ENCODE measurements at places on chromosomes 1 and 21. TPM values are rescaled to one million over a fixed set of nuclear protein-coding genes. Genes with fewer than 3 reads are reported as not detected.
A peak's percentile ranks its signal among the peaks of the same experiment; 100 is the strongest.

The ARHGEF10L gene
- 120 TPM for polyA plus RNA-seq

The LIN28A gene
- polyA plus RNA-seq, result not detected

The CELA3B gene
- 0.28 TPM for polyA plus RNA-seq

DNA sequence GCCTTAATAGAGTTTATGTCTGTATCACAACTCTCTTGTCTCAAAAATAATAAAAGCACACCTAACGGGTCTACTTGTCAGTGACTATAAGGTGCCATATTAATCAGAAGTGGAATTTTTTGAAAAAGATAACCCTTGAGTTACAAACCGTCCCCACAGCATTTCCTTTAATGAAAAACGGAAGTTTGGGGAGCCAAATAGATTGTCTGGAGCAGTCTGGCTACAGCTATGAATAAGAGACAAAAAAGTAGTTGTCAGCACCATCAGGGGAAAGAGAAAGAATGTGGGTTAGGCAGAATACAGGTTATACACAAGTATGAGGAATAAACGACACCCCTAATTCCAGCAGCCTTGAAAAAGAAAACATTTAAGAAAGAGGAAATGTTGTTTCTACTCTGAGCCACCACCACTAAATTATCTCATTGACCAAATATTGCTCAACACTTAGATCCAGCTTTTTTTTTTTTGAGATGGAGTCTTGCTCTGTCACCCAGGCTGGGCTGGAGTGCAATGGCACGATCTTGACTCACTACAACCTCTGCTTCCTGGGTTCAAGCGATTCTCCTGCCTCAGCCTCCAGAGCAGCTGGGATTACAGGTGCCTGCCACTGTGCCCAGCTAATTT, 29.4 kb upstream of the USP24 start:
- H3K27me3 ChIP-seq, result no peaks in the 10 kb centered on the region
- no peak overlapping the region for H3K27ac ChIP-seq
- H3K36me3 ChIP-seq, result no peaks in the 10 kb centered on the region
- no peak overlapping the region for H3K4me3 ChIP-seq
- no peak for DNase-seq

DNA sequence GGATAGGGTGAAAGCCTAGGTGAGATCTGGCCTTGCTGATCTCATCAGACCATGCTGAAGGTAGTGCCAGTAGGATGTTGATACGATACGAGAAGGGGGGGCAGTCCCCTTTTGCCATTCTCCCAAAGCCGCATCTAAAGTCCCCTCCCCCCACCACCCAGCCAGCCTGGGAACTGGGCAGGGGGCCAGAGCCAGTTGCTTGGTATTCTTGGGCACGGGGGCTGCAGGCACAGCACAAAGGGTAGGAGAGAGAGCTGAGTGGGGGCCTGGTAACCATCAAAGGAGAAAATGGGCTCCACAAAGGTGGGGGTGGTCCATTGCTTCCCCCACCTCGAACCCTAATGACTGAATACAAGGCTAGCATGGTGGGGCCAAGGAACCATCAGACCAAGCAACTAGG, 5.4 kb downstream of the PEA15 start:
- H3K27ac ChIP-seq, result no peak overlapping the region
- peaks cover 13% of the 10 kb centered on the region for H3K36me3 ChIP-seq
- no peaks in the 10 kb centered on the region for H3K27me3 ChIP-seq
- DNase-seq, result no peak

The GPR52 gene
- polyA plus RNA-seq, result 0.15 TPM

The PTBP2 gene
- 3.0 TPM for polyA plus RNA-seq

The OLIG2 gene
- not detected for polyA plus RNA-seq

GRCh38 chr21:45622416-45623097, 21.0 kb upstream of the PCBP3 start:
- no peak for DNase-seq
- no peak overlapping the region for H3K4me3 ChIP-seq
- H3K36me3 ChIP-seq, result no peaks in the 10 kb centered on the region
- peaks cover 2% of the 10 kb centered on the region for H3K27me3 ChIP-seq

- DNase-seq, result no peak
- H3K27ac ChIP-seq, result no peak overlapping the region
These were observed 1135.9 kb downstream of the KCNT2 start for GRCh38 chr1:195472291-195472690.

- no peaks in the 10 kb centered on the region for H3K27me3 ChIP-seq
- no peak overlapping the region for H3K4me3 ChIP-seq
- peaks cover 5% of the 10 kb centered on the region for H3K36me3 ChIP-seq
- peaks cover 10% of the 10 kb centered on the region for H3K4me1 ChIP-seq
- peak; percentile 27 for DNase-seq
These were observed 33.8 kb downstream of the DUSP10 start for GRCh38 chr1:221708076-221708571.

The CLCA2 gene
- polyA plus RNA-seq, result 0.37 TPM

GRCh38 chr21:36028127-36029069, 31.9 kb downstream of the SETD4 start:
- no peak overlapping the region for H3K27ac ChIP-seq
- peak; percentile 80 for DNase-seq
- no peaks in the 10 kb centered on the region for H3K27me3 ChIP-seq
- H3K4me1 ChIP-seq, result no peaks in the 10 kb centered on the region

DNA sequence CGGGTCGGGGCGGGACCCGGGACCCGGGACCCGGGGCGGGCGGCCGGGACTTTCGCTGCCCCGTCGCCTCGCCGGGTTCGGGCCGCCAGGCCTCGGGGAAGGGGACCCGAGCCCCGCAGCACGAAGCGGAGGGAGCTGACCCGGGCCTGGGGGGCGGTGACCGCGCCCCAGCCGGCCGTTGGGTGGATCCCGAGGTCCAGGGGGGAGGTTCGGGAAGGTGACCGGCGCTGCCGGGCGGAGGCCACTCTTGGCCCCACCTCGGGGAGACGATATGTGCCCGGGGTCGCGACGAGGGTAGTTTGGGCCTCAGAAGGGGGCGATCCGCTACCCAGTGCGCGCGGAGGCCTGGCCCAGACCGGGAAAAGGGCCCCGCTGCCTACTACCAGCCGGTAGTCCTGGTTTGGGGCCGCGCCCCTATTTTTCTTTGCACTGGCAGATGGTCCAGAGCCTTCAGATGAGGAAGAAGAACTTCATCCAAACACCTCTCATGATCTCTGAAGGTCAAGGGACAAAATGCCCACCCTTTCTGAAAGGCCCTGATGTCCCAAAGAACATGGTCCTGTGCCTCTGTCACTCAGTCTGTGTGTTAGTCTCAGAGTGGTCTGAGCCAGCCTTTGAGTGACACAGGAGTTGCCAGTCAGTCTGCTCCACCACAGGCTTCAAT, 766 bp downstream of the AGO4 start:
- no peaks in the 10 kb centered on the region for H3K27me3 ChIP-seq
- H3K27ac ChIP-seq, result peak overlapping the region; percentile 87
- no peaks in the 10 kb centered on the region for H3K36me3 ChIP-seq
- peak; percentile 64 for DNase-seq

- H3K4me1 ChIP-seq, result no peaks in the 10 kb centered on the region
- no peak overlapping the region for H3K27ac ChIP-seq
- no peaks in the 10 kb centered on the region for H3K27me3 ChIP-seq
These were observed 79.7 kb downstream of the FAF1 start for GRCh38 chr1:50880373-50880772.

The RNU1-3 gene
- polyA plus RNA-seq, result not detected

GRCh38 chr1:97849345-97850340, 71.2 kb downstream of the DPYD start:
- H3K27me3 ChIP-seq, result no peaks in the 10 kb centered on the region
- no peak overlapping the region for H3K4me3 ChIP-seq
- no peak for DNase-seq
- H3K27ac ChIP-seq, result no peak overlapping the region

The FAM163A gene
- 0.27 TPM for polyA plus RNA-seq

DNA sequence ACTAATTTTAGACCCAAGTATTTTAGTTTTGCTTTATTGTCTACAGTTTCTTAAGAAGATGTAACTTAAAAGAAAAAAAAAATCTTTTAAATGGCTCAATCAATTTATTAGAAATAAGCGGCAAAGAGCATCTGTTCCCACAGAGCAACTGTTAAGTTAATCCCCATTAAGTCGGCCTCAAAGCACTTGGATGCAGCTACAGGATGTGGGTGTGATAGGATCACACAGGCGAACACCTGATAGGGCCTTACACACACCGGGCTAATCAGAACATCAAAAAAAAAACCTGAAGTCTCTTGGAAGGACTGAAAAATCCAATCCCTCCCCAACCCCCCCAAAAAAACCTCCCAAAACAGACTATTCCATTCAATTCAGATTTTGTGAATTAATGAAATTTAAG, 23.0 kb downstream of the APP start:
- no peak overlapping the region for H3K27ac ChIP-seq
- H3K36me3 ChIP-seq, result peaks cover 11% of the 10 kb centered on the region
- DNase-seq, result no peak
- H3K4me3 ChIP-seq, result no peak overlapping the region

The LRRC39 gene
- 0.34 TPM for polyA plus RNA-seq

GRCh38 chr1:91555821-91556531, 55.3 kb downstream of the CDC7 start:
- H3K27me3 ChIP-seq, result no peaks in the 10 kb centered on the region
- H3K4me1 ChIP-seq, result peaks cover 8% of the 10 kb centered on the region
- H3K36me3 ChIP-seq, result no peaks in the 10 kb centered on the region
- no peak overlapping the region for H3K4me3 ChIP-seq
- DNase-seq, result no peak

The AMY1C gene
- not detected for polyA plus RNA-seq

DNA sequence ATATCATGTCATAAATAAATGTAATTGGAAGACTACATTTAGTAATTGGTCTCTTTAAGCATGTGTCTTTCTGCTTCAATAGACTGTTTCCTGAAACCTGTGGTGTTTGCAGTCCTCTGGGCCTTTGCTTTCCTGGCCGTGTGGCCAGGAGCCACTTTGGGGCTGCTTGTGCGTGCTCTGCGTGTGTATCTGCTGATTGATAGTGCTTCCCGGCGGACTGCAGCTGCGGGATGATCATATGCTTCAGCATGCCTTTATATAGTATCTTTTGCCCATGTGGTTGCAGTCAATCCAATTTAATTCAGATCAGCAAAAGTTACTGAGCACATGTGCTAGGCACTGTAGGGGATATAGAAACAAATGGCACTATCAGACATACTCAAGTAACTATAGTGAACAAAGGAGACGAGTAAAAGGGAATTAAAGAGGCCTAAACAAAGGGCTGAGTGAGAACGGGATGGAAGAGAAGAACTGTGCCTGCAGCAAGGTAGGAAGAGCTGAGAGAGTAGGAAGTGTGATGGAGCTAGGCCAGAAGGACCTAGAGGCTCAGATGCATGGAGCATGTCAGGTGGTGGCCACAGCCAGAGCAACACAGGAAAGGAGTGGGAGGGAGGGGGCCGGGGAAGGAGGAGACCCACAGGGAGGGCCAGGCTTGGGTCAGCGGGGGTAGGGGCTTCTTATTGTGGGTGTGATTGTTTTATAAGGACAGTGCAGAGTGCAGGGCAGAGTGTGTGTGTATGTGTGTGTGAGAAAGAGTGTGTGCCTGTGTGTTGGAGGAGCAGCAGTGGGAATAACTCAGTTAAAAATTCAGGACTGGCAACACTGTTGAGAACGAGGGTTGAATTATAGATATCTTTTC, 27.2 kb upstream of the TTF2 start:
- H3K4me1 ChIP-seq, result peaks cover 7% of the 10 kb centered on the region
- no peaks in the 10 kb centered on the region for H3K27me3 ChIP-seq
- H3K36me3 ChIP-seq, result no peaks in the 10 kb centered on the region
- no peak overlapping the region for H3K4me3 ChIP-seq

DNA sequence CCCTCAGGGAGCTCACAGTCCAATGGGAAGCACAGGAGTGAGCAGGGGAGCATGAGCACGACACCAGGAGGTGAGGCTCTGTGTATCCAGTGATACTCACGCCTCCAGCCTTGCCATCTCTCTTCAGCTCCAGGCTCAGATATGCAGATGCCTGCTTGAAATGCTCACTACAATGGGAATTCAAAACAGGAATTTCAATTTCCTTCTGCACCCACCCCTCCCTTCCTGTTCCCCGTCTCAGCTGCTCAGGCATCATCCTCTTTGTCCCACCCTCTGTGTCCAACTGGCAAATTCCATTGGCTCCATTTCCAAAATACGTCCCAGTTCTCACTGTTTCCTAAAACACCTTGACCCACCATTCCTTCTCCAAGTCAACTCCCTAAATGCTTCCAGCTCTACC, 58.9 kb downstream of the FBXO2 start:
- H3K4me3 ChIP-seq, result no peak overlapping the region
- no peaks in the 10 kb centered on the region for H3K36me3 ChIP-seq
- peaks cover 6% of the 10 kb centered on the region for H3K27me3 ChIP-seq
- no peak overlapping the region for H3K27ac ChIP-seq

The SPATA45 gene
- polyA plus RNA-seq, result not detected

GRCh38 chr1:155540000-155540874, 22.4 kb downstream of the ASH1L start:
- H3K27me3 ChIP-seq, result no peaks in the 10 kb centered on the region
- no peak for DNase-seq
- no peak overlapping the region for H3K27ac ChIP-seq
- no peak overlapping the region for H3K4me3 ChIP-seq

DNA sequence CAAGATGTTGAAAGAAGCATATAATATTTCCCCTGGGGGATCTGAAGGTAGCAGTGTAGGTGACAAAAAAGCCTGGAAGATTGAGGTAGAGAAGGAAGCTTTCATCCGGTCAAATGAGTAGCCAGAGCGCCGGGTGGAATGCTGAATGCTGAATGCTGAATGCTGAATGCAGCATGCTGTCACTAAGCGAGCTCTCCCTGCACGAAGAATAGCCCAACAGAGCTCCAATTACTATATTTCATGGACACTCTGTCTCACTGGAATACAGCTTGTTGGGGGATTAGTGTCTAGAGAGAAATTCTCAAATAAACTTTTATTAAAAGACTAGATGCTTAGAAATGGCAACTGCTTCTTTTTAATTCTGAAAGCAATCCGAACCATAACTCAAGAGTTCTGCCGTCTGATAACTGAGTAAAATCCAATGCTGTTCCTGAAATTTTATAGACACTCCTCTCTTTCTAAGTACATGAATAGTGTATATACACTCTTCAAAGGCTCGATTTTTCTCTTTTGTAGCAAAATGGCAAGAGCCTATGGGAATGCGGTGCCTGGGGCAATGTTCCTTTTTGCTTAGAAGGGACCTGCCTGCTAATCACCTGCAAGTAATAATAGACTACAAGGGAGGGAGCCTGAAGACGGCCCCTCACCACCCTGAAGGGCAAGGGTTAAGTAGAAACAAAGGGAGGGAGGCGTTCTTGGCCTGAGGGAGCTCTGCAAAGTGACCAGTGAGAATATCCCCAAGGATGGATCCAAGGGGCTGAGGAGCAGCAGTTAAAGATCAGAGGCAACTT, 203.7 kb upstream of the ESRRG start:
- no peaks in the 10 kb centered on the region for H3K27me3 ChIP-seq
- H3K4me3 ChIP-seq, result no peak overlapping the region
- peak overlapping the region; percentile 56 for H3K27ac ChIP-seq
- H3K36me3 ChIP-seq, result no peaks in the 10 kb centered on the region

- H3K27me3 ChIP-seq, result no peaks in the 10 kb centered on the region
- H3K4me3 ChIP-seq, result no peak overlapping the region
- DNase-seq, result no peak
- H3K27ac ChIP-seq, result no peak overlapping the region
- no peaks in the 10 kb centered on the region for H3K36me3 ChIP-seq
- no peaks in the 10 kb centered on the region for H3K4me1 ChIP-seq
These were observed 119.4 kb downstream of the MRPS6 start for GRCh38 chr21:34192646-34193285.

Measured in small intestine (tissue), 16 donors.